ENCODE measurements at places on chromosomes 13 and 19.

DNA sequence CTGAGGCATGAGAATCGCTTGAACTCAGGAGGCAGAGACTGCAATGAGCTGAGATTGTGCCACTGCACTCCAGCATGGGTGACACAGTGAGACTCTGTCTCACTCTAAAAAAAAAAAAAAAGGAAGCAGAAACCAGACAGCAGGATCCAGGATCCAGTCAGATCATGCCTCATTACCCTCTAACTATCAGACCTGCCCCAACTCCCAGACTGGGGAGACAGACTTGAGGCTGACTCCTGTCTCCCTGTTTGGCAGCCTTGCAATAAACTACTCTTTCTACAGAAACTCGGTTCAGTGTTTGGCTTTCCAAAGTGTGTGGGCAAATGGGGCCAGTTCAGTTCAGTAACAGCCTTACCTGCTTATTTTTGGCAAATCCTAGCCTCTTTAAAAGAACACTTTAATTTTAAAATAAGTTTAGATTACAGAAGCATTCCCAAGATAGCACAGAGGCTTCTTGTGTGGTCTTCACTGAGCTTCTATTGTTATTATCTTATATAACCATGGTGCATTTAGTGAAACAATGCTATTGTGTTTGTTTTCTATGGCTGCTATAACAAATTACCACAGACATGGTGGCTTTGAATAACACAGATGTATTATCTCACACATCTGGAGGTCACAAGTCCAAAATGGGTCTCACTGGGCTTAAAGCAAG, 18.5 kb downstream of the RASL11A start:
- no peak for DNase-seq

DNA sequence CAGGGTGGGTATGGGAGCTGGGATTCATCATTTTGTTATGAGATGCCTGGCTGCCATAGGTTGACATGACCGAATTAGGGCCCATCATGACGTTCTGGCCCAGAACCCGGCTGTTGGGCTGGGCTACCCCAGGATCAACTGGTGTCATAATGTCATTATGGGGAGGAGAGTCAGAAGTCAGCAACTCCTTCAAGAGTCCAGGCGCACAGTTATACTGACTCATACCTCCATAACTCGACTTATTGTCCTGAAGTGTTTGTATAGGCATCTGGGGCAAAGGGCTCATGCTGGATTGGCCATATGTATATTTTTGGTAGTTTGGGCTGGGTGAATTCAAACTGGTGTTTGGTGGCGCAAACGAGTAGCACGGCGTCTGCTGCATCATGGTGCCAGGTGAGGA, 106.5 kb downstream of the FOXO1 start:
- no peak for DNase-seq

DNA sequence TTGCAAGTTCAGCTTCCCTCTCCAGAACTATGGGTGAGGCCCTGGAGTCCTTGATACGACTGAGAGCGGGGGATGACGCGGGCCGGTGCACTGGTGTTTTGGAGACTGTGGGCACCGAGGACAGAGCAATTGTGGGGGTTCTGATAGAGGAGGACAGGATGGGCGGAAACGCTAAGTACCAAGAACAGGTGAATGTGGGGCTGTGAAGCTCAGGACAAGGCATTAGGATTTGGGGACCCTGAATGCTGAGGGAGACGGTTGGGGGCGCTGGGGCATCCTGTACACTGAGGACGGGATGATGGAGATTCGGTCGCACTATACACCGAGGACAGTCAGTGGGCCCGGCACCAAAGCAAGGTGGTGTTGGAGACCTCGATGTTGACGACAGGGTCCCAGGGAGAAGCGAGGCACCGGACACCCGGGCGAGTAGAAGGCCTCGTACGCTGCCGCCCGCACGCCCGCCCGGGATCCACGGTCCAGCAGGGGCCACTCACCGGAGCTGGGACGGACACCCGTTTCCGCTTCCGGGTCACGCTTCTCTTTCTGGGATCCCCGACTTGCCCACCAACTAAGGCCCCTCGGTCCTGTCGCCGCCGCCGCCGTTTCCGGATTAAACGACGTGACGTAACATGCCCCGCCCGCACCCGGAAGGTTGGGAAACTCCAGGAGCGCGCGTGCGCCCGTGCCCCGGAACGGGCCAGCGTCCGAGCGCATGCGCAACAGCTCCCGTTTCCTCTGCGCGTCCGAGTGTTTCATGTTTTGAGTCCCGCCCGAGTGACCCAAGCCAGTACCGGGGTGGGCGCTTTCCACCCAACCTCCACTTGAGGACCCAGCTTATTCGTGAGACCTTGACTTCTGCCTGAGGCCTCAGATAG, at the start of gene CHMP2A:
TSS of gene CHMP2A (minus strand) at position 612 of the 875 bp plus-strand sequence. CDS start 893 bp downstream, outside the sequence.
- DNase-seq = peak; percentile 98

DNA sequence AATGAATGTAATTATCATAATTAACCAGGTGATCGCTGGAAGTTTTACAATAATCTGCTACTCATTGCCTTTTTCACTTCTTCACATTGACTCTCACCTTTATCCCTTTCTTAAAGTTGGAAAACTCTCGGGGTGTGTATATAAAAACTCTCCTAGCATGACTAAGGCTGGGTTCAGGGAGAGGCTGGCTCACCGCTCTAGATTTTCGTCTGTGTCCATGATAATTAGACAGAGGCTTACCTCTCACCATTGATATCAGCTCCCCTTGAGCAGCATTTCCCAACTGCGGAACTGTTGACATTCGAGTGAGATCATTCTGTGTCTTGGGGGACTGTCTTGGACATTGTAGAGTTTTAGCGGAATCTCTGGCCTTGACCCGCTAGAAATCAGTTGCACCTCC, 39.4 kb downstream of the NFIX start:
- no peak for DNase-seq

DNA sequence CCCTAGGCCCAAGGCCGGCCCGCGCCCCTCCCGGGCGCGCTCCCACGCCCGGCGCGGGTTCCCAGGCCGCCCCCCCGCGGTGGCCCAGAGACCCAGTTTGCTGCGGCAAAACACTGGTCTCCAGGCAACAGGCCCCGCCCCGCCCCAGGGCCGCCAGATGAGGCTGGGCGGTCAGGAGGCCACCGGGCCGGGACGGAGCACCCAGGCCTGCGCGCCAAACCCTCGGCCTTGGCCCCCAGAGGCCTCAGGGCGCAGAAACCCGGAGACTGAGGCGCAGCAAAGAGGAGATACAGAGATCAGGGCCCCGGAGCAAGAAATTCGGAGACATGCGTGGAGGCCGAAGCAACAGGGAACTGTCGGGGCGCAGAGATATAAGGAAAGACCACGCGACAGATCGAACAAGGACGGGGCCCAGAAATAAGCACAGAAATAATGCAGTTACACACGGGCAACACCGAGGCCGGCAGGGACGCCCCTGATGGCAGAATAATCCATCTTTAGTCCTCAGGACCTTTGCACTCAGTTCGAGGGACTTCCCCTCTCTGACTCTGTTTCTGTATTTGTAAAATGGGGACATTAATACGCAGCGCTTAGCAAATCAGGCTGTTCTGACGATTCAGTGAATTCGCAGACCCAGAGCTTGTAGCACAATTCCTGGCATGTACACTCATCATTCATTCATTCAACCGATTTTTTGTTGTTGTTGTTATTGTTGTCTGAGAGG, 20.8 kb upstream of the ERCC1 start:
- DNase-seq = peak; percentile 74

GRCh38 chr13:111926501-111927180, 140.3 kb upstream of the SOX1 start:
- no peak for DNase-seq

- no peak for DNase-seq
These were observed 53.0 kb downstream of the PEPD start for GRCh38 chr19:33468361-33469170.

DNA sequence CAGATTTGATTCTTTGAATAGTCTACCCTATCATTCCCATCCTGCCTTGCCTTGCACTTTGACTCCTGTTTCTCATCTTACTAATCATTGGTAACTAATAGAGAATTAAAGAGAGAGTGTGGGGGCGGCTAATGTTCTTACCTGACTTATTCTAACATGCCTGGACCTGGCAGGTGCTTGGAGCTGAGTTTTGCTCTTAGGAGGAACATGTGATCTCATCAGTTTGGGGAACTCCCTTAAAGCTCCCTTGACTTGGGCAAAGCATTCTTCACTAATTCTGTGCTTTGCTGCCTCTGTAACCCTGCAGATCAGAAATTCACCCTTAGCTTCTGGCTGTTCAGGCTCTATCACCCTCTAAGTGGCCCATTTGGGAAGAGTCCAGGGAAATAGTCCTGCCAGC, 861.1 kb downstream of the GPC5 start:
- DNase-seq = no peak

DNA sequence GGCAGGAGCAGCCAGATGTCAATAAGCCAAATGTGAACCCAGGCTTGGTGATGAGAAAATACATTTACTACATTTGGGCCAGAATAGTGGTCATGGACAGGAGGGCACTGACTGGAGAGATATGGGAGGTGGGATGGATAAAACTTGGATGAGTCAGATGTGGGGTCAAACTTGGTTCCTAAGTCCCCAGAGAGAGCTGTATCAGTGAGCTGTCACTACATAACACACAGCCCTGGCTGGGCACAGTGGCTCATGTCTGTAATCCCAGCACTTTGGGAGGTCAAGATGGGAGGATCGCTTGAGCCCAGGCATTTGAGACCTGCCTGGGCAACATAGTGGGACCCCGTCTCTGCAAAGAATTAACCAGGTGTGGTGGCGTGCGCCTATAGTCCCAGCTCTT, 51.6 kb upstream of the EHD2 start:
- no peak for DNase-seq

GRCh38 chr19:34468409-34468808, 13.1 kb upstream of the WTIP start:
- no peak for DNase-seq

DNA sequence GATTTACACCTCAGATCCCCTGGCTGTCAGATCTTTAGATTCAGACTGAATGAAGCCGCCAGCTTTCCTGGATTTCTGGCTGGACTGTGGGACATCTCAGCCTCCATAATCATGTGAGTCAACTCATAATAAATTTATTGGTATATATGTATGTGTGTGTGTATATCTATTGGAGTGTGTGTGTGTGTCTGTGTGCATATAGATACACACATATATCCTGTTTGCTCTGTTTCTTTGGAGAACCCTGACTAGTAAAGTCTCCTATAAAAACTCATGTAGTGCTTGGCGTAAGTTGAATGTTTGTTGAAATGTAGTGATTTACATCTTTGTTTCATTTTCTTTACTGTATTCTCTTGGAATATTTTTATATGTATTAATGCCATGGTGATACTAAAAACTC, 499.5 kb upstream of the KLF12 start:
- DNase-seq = no peak

- no peak for DNase-seq
These were observed 15.8 kb downstream of the ARHGAP33 start for GRCh38 chr19:35790981-35791813.

All from stimulated activated CD4-positive, alpha-beta T cell treated with anti-CD3 and anti-CD28 coated beads, TNF-alpha, amount 100 ng/mL, for 48 hours (primary cell).